Tibial nerve (tissue), 4 donors: ENCODE measurements at places on chromosomes 16 and 17.

- DNase-seq = no peak
Measured at GRCh38 chr16:49084628-49085390, 196.8 kb downstream of the CBLN1 start.

DNA sequence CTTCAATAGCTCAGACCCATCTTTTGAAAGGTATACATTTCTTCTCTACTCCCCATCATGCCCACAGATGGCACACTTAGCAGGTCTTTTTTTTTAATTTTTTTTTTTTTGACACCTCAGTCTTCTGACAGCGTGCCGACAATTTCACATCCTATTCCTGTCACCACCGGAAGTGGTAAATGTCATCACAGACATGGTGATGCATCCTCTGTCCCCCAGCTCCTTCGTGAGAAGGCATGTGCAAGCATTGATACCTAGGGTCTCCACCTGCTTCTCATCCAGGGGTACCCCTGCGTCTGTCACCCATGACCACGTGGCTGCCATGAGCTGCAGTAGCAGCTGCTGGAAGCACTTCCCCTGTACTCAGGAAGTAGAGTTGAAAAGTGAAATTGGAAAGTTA lies 35.6 kb downstream of the ELAC2 start:
- no peak for DNase-seq

DNA sequence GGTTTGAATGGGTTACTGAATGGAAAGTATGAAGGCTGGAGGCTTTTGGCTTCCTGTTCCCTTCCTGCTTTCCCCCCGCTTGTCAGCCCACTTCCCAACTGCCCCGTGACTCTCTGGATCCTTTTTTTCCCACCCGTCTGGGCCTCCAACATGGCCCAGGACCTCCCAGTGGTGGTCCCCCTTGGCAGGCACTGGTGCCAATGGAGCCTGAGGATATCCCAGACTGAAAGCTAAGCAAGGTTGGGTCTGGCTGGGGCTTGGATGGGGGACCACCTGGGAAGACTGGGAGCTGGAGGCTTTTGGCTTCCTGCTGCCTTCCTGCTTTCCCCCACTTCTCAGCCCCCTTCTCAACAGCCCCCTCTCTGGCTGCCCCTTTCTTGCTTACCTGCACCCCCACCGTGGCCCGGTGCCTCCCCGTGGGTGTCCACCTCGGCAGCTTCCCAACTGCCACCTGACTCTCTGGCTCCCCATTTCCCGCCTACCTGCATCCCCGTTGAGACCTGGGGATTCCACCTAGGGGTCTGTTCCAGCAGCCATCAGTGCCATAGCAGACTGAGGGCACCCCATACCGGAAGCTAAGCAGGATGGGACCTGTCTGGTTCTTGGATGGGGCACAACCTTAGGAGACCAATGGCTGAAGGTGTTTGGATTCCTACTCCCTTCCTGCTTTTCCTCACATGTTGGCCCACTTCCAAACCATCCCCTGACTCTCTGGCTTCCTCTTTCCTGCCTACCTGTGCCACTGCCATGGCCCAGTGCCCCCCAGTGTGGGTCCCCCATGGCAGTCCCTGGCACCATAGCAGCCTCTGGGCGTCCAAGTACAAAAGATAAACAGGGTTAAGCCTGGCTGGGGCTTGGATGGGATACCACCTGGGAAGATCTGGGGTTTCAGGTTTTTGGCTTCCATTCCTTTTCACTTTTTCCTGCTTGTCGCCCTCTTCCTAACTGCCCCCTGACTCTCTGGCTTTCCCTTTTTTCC lies 2295.3 kb downstream of the TP53TG3F start:
- no peak for DNase-seq

- DNase-seq = no peak
Measured at GRCh38 chr16:20614186-20615141, 38.3 kb upstream of the ACSM2B start.

- peak; percentile 24 for DNase-seq
Measured at GRCh38 chr17:49260817-49261291, 30.3 kb upstream of the PHOSPHO1 start.

GRCh38 chr17:75011401-75012095 lies 922 bp upstream of the MRPL58 start:
- peak; percentile 49 for DNase-seq

- peak; percentile 31 for DNase-seq
Measured at GRCh38 chr17:82734987-82735866, at the start of gene FN3K. Gene FN3K, plus strand, starts transcription at chr17:82735615. Its CDS starts 22 bp downstream, at chr17:82735637.

GRCh38 chr16:11242658-11243057 lies 13.3 kb downstream of the SOCS1 start:
- no peak for DNase-seq

DNA sequence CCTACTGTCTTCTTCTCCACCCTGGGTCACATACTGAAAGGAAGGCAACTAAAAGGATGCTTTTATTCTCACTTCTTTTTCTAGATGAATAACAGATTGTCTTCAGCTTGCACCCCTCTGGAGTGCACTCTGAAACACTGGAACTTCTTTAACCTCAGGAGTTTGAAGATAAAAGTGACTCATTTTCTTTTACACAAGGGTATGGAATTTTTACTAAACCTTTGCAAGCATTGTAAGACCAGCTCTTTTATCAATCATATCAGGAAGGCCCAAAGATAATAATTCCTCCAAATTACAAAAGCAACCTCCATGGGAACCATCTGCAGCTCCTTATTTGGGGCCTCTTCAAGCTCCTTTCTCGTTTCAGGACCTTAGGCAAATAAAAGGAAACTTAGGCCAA lies 193.5 kb upstream of the KIF2B start:
- no peak for DNase-seq

DNA sequence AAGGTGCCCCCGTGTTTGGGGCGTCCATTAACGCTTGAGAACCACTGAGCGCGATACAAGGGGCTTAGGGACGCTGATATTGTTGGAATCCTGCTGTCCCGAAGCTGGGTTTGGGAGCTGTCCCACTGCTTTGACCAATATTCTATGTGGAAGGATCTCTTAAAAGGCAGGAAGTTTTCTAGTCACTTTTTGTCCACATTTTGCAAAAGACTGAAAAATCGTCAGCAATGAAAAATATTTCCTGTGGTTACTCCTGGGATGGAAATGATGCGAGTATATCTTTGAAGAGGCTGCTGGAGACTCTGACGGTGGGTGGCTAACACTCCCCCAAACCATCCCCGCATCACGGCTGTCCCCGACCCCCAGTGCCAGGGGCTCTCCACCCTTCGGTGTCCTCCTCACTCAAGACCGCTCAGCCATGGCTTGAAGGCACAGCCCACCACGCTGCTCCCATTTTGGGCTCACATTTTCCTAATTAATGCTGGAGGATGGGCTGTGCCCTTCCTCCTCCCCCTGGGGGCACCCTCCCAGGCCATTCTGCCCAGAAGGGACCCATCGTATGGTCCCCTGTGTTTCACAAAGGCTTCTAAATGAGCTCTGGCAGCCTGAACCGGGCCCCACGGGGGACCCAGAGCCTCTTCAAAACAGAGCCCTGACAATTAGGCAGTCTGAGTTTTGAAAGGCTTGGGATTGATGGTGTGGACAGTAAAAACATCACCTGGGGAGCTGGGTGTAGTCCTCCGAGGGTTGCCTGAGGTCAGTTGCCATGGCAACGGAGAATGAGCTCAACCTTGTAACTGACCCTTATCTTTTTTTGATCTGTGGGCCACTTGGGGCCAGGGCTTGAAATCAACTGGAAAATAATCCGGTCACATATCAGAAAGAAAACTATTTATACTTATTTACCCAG lies 158.6 kb downstream of the C16orf78 start:
- DNase-seq = no peak

DNA sequence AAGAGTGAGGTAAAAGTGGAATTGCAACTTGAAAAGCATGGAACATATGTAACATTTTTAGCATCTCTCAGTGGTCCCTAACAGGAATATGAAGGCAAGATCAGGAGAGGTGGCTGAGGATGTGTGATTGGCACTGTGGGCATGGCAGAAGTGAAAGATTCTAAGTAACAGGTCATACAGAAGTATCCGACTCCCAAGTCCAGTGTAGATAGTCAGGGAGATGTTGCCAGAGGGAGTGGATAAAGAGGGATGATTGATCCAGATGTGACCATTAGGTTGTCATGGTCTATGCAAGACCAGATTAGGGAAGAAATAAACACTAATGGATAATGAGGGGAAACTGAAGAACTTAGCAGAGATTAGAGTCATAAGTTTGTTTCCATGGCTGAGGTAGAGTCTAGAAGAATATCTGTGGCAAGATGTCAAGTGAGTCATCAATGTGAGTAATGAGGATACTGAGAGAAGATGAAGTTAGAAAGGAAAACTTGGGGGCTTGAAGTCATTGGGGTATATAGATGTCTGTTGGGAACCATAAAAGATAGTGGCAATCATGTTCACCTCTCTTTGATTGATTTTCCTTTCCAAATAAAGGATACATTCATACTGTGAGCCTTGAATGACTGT lies 23.9 kb upstream of the CAPNS2 start:
- peak; percentile 17 for DNase-seq

GRCh38 chr16:51357839-51358238 lies 206.8 kb upstream of the SALL1 start:
- no peak for DNase-seq

GRCh38 chr17:68565661-68566441 lies 35.3 kb downstream of the FAM20A start:
- DNase-seq = no peak

DNA sequence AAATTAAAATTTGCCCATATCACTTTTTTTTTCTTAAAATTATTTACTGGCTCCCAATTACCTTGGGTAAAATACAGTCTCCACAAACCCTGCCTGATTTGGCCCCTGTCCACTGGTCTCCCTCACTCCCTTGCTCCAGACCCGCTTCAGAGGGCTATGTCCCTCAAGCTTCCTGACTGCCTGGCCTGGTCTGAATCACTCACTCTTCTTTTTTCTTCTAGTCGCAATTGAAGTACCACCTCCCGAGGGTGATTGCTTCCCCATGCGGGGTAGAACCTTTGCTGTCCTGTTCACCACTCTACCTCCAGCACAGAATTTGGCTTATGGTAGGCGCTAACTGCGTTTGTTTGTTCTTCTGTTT lies 598 bp upstream of the PGAP3 start:
- no peak for DNase-seq

DNA sequence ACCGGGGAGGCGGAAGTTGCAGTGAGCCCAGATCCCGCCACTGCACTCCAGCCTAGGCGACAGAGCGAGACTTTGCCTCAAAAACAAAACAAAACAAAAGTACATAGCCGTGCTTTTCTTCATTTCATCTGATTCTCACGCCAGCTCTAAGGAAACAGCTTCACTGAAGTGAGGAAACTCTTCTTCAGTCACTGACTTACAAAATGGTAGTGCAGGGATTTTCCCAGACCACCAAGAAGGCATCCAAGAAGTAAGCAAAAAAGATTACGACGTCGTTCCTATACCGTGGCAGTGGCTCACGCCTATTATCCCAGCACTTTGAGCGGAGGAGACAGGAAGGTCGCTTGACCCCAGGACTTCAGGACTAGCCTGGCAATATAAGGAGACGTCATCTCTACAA lies 40.4 kb upstream of the SLFN13 start:
- no peak for DNase-seq

DNA sequence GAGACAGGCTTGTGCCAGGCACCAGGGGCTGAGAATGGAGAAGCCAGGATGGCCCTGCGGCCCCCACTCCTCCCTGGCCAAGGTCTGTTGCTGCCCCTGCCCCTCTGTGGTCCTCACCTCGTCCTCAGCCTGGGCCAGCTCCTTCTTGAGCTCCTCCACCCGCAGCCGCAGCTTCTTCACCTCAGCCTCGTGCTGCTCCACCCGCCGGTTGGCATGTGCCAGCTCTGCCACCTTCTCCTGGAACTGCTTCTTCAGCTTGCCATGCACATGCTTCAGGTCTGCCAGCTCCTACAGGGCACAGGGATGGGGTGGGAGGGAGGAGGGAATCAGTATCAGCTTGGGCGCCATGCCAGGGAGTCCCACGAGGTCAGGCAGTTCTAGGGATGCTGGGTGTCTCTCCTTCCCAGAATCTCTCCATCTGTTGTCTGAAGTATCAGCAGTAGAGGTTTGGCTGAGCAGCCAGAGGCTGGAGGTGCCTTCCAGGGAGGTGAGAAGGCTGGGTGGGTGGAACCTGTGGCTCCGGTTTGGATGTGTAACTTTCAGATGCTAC lies 20.1 kb downstream of the CCDC102A start:
- DNase-seq = no peak

- DNase-seq = no peak
Measured at GRCh38 chr17:57985675-57985974, 2.4 kb downstream of the VEZF1 start.

GRCh38 chr17:7236808-7237207 lies 2.4 kb downstream of the PHF23 start:
- DNase-seq = no peak

- DNase-seq = no peak
Measured at GRCh38 chr16:47519037-47519436, 57.9 kb downstream of the PHKB start.

- DNase-seq = no peak
Measured at GRCh38 chr17:8290043-8290442, 1.6 kb downstream of the RANGRF start.

DNA sequence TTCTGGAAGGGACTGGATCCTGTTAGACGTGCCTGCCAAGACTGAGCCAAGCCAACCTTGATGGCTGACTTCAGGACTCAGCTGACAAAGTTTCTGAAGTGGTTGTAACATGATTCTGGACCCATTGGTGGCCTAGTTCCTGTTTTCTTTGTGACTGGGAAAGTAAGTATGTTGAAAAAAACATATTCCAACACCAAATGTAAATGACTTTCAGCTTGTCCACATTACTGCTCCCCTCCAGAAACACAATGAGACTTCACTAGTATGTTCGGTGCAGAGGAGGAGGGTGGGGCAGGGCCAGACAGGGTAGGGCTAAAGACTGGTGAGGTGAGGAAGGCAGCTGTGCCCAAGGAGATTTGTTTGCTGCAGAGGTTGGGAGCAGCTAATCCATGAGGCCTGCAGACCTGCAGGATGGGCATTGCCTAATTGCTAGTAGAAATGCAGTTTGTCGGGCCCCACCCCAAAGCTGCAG lies 26.4 kb downstream of the NMT1 start:
- no peak for DNase-seq

GRCh38 chr16:57165938-57166337 lies 19.9 kb downstream of the PSME3IP1 start:
- DNase-seq = no peak

- DNase-seq = no peak
Measured at GRCh38 chr17:12830777-12831247, 41.5 kb downstream of the ARHGAP44 start.

DNA sequence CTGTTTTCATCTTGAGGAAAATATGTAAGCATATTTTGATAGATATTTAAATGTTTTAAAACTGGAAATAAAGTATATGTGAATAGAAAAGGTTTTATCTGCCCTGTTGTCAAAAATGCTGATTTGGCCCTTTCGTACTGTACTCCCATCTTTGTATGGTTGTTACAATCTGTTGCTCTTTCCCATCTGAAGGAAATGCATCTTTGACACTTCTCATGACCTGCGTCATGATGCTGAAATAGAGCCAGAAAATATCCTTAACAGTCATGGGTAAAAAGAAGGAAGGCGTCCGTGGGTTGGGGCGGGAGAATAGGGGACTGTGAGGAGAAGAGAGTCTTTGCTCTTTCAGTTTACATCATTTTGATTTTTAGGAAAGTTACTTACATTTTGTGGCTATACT lies 327.7 kb downstream of the BCAS3 start:
- DNase-seq = no peak

- no peak for DNase-seq
Measured at GRCh38 chr17:17783825-17784656, 52.7 kb downstream of the SREBF1 start.
